SK-N-DZ (cell line): ENCODE measurements at places on chromosomes 3 and 15.

DNA sequence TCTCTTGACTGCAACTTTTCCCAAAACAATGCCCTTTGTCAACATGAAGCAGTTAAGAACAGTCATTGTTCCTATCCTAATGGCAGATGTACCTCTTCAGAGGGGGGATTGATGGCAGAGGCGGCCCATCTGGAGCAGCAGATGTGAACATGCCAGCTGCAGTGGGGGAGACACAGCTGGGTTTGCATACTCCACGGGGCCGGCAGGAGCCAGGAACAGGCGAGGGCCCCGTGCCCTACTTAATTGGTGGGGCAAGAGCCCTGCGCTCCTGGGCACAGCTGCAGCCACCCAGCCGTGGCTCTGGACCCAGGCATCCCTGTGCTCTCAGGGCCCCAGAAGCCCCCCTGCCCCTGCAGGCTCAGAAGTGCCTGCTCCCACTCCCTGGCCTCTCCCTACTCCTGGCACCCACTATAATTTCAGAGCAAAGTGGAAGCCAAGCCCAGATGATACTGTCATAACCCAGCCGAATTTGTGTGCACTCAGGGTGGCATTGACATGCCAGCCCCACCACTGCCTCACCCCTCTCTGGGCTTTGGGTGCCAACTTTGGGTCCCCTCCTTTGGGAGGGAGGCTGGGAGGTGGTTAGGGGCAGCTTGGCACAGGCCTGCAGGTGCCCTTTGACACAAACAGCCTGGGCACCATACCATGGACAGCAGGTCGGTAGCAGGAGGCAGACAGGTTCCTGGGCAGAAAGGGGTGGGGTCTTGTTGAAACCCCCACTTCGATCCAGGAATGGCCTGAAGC, 34.6 kb downstream of the ROPN1B start:
- no peak for DNase-seq

DNA sequence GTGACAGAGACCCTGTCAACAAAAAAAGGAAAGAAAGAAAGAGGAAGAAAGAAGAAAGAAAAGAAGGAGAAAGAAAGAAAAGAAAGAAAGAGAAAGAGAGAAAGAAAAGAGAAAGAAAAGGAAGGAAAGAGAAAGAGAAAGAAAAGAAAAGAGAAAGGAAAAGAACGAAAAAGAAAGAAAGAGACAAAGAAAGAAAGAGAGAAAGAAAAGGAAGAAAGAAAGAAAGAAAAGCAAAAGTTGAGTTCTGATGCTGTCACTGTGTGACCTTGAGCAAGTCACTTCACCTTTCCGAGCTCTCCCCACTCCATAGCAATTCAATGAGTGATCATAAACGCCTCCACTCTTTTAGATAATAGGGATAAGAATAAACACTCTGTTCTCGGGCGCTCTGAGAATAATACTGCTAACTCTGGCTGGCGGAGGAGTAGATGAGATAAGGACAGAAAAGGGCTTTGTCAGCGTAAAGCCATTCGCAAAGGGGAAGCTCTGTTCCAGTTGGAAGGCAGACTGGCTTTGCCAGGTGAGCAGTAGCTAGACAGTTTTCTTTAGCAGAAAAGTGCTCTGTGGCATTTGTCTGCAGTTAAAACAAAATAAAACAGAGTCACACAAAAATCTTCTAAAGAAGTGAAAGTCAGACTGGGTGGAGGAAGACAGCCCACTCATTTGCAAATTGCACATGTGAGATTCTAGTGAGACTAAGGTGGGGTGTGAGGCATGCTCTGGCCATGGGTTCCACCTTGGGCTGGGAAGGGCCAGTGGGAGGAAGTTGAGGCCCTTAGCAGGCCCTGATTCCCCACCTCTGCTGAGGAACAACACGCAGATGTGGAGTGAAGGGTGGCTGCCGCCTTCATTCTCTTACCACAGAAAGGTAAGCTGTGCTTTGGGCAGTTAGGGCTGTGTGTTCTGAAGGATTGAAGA, 9.6 kb upstream of the FLNB start:
- DNase-seq = no peak

DNA sequence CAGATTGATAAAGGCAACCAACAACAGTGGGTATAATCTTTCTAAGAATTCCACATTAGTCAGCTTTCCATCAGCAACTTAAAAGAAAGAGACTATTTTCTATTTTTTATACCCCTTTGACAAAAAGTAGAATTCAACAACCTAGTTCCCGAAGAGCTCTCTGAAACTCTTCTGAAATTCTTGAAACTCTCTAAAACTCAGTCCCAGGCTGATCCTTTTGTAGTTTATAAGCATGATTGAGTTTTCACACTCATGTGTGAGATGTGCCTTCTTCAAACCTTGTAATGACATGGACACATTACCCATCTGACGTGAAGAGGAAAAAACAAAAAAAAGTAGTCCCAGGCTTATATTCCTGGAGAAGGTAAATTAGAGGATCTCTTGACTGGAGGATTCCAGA, 31.4 kb downstream of the RAF1 start:
- no peak for DNase-seq

DNA sequence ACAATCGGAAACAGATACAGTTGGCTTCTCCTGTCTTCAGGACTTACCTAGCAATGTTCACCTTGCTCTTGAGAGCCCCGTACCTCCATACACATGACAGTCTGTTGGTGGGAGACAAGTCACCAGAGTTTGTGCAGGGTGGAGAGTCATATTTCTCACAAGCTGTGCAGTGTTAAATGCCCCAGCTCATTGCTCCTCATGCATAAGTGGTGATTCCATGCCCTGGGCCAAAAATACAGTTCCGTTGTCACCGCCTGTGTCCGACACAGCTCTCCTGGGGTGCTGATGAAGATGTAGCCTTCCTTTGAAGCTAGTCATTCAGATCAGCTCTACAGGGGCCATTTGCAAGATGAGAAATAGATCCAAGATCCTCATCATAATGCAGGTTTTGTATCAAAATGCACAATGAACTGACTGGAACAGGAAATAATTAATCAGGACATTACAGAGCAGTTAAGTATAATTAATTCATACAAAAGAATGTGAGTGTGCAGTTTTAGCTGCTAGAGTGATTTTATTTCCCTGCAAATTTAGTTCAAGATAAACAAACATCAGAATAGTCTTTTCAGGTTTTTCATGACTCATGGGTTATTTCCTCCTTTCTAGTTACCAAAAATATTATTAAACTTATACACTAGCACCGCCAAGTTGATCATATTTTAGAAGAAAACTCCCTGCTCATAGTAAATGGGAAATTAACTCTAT, 66.5 kb downstream of the CD47 start:
- no peak for DNase-seq

DNA sequence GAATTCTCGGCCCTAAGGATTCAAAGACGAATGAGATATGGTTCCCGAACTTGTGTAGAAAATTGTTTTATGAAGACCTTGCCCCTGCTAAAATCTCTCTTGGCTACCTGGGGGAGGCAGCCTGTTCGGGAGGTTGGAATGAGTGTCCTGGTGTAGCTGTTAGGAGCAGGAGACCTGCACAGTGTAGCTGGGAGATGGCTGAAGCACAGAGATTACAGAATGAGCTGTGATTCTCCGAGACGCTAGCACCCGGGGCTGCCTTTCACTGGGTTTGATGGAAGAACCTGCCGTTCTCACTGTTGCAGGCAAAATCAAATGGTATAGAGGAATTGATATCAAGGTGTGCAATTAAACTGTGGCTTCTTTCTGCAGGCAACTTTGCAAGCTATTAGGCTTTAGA, 68.0 kb downstream of the TRAK1 start:
- no peak for DNase-seq

GRCh38 chr15:67543348-67543718, 830 bp downstream of the MAP2K5 start:
- DNase-seq = no peak

DNA sequence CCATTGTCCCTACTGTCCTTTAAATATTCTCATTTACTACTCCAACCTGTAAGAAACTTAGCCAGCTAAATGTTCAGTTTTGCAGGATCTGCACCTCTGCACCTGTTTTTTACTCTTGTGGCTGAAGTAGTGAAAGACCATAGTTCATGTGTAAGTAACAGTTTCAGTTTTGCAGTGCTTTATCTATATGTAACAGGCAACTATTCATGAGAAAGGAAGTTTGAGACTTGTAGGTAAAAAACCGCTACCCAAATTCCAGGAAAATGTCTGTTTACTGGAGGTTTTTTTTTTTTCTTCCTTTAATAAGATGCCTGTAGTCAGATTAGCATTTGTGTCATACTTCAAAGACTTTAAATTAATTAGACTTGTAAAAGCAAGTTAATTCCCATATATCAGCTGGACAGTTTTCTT, 25.4 kb upstream of the MBNL1 start:
- no peak for DNase-seq

DNA sequence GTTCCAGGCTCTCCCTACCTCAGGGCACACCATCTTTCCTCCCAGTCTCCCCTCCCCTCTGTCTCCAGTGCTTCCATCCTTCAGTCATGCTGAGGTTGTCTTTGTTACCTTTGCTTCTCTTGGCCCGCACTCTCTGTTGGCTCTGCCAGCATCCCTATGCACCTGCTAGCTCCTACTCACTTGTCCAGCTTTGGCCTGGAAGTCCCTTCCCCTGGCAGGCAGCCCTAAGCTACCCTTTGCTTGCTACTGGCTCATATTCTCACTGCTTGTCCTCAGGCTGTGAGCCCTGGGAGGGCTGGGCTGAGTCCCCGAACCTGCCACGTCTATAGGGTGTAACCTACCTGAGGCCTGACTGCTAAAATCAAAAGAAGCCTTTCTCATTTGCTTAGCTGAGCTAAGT, 122.7 kb downstream of the PGPEP1L start:
- DNase-seq = no peak

DNA sequence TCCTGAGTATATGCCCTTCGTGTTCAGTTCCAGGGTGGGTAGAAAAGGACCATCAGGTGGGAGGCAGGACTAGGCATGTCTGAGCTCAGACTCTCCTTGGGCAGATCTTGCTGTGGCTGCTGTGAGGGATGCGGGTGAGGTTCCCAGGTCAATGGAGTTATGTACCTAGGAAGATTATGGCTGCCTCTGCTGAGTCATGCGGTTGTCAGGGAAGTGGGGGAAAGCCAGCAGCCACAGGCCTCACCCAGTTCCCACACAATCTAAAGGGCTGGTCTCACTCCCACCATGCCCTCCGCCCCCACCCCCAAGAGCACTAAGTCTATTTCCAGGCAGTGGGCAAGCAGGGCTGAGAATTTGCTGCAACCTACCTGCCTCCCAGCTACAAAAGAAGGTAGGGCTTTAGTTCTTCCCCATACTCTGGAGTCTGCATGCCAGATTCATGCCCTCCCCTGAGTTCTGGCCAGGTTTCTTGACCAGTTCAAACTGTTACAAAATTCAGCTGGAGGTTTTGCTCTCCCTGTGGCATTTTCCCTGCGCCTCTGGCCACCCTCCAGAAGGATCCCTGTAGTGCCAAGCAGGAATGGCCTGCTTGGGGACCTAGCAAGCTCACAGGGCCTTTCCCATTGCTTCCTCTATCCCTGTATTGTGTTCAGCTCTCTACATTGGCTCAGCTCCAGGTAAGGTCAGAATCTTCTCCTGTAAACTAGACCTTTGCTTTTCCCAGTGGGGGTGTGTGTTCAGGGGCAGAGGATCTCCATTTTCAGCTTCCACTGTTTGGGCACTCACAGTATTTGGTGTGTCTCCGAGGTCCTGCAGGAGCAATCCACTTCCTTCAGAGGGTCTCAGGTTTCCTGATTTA, 12.7 kb upstream of the TMCO5A start:
- no peak for DNase-seq

GRCh38 chr15:83129791-83130190, 22.3 kb downstream of the TM6SF1 start:
- no peak for DNase-seq

DNA sequence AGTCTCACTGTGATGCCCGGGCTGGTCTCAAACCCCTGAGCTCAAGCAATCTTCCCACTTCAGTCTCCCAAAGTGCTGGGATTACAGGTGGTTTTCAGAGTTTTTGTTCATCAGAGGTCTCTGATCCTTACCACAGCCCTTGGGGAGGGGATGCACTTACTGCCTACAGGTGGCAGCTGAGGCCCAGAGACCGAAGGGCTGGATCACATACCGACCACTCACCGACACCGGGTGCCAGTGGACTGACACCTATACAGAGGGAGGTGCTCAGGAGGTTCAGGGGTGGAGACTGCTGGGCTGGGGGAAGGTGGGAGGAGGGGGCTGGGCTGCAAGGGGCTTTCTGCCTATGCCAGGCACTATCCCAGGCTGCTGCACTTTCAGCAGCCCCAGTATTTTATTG, 19.5 kb downstream of the DUSP7 start:
- no peak for DNase-seq

GRCh38 chr15:71323584-71323983, 208.3 kb downstream of the THSD4 start:
- no peak for DNase-seq

DNA sequence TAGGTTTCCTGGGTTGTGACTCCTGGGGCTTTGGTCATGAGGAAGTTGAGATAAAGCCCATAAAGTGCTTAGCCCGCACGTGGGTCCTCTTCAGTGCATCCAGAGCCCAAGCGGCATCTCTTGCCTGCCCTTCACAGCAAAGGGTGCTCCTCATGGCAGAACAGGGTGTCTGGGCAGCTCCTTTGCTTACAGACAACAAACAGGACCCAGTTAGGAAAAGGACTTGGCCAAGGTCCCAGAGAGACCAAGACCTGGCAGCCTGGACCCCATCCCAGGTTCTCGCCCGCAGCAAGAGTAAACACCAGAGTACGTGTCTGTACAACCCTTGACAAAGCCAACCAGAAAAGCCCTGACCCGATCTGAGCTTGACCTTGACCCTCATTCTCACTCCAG, 27.0 kb downstream of the ALS2CL start:
- no peak for DNase-seq

GRCh38 chr3:195849322-195850074, 37.8 kb upstream of the MUC4 start:
- no peak for DNase-seq

- DNase-seq = no peak
Measured at GRCh38 chr3:109161487-109162123, 25.1 kb downstream of the C3orf85 start.

- no peak for DNase-seq
Measured at GRCh38 chr3:50430191-50430590, 70.9 kb upstream of the TMEM115 start.

DNA sequence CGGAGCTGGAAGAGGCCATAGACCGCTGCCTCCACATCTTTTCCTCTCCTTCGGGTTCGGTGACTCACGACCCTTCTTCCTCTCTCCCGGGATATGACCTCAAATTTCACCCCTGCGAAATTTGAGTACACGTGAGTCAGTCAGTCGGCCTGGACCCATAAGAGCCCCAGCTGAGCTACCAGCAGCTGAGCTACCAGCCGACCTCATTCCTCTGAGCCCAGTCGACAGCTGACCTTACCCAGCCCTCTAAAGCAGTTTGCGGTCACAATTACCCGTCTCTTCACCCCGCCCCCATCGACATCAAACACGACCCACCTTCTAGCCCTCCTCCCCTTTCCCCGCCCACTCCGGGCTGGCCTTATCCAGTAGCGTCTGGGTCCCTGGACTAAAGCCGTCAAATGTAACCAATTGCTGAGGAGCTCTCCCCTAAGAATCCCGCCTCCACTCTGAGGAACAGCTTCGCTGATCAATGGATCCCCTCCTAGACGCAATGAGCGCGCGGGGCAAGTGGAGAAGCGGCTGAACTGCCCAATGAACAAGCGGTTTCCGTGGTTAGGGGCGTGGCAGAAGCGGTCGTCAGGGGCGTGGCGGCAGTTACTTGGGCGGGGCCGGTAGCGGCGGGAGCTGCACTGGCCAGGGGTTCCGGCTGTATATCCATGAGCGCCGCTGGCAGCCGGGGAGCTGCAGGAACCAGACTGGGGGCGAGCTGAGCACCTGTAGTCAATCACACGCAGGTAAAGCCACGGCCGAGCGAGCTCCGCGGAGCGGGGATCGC, at the start of gene ABHD2:
TSS of gene ABHD2 (plus strand) at position 627 of the 775 bp plus-strand sequence. CDS start 27,872 bp downstream, outside the sequence.
- DNase-seq = peak; percentile 100
